Bronchus fibroblast of lung (primary cell): ENCODE measurements at places on chromosomes 3 and 15. TPM values are rescaled to one million over a fixed set of nuclear protein-coding genes. Genes with fewer than 3 reads are reported as not detected.

MUSTN1 gene
- total RNA-seq = not detected in 2 replicates

NMB gene
- 11.9 and 12.1 TPM in 2 replicates for total RNA-seq

LNP1 gene
- 3.0 and 3.2 TPM in 2 replicates for total RNA-seq

TTC21A gene
- 0.59 and 0.84 TPM in 2 replicates for total RNA-seq

FXR1 gene
- 100 and 111 TPM in 2 replicates for total RNA-seq

ISLR2 gene
- not detected in 2 replicates for total RNA-seq

TM6SF1 gene
- 3.0 and 4.2 TPM in 2 replicates for total RNA-seq

CILP gene
- total RNA-seq = under 0.01 and 0.17 TPM in 2 replicates

GP5 gene
- total RNA-seq = under 0.01 TPM in 1 of 2 replicates, not detected in the other

CHRNA7 gene
- not detected in 2 replicates for total RNA-seq

MKRN2OS gene
- total RNA-seq = not detected in 2 replicates

RBP2 gene
- total RNA-seq = not detected in 2 replicates

FMN1 gene
- 4.6 and 6.7 TPM in 2 replicates for total RNA-seq

PPP1R14D gene
- not detected in 2 replicates for total RNA-seq

SH2D7 gene
- total RNA-seq = not detected in 2 replicates

ARGFX gene
- total RNA-seq = not detected in 2 replicates

OR5H15 gene
- total RNA-seq = not detected in 2 replicates

HEG1 gene
- total RNA-seq = 40.9 and 48.9 TPM in 2 replicates

FGF12 gene
- total RNA-seq = 0.15 TPM in 1 of 2 replicates, not detected in the other

FBXL22 gene
- total RNA-seq = 0.15 and 0.17 TPM in 2 replicates
